RWPE1 (cell line): ENCODE measurements at places on chromosomes 7 and 10.

DNA sequence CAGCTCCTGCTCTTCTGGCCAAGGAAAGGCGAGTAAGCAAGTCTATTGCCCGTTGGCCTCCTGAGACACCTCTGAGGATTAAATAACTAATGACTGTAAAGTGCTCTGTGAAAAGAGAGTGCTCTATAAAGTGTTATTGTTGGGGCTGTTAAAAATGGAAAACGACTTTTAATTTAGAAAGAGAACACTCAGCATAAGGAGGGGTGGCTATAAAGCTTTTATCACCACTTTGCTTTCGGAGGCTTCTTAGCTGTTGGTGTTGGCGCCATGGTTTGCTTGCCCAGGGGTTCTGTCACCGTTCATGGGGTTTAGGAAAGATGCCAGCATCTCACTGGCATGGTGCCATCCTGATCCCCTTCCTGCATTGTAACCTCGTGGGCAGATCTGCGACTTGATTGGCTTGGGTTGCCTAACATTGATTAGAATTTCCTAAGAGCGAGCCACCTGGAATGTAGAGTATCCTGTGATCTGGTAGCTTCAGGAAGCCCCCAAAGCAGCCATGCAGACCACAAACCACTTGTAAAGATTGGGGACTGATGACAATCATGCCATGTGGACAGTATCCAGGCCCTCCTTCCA lies 509.9 kb downstream of the LRMDA start:
- DNase-seq = no peak

- DNase-seq = no peak
Measured at GRCh38 chr7:141486959-141487358, 64.3 kb upstream of the AGK start.

DNA sequence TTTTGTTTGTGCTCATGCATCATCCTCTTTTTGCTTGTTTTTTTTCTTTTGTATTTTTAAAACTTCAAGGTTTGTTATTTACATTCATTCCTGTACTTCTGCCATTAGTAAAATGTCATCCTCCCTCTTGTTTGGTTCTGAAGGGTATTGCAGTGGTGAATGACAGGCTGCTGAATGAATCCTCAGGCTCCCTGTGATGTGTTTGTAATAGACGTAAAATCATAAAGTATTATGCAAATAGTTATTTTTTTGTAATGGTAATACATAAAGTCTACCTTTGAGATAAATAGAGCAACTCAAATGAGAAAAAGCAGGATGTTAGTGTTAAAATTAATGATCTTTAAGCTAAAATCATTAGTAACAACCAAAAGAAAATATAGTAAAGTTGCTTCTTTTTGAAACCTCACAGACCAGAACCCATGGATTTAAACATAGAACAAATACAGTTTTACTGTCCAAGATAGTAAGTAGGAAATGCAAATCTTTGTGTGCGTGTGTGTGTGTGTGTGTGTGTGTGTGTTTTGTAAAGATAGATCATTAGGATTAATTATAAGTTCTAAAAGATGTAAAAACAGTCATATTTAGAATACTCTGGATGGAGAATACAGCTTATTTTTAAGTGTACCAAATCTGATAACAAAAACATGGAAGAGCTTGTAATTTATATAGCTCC lies 4.5 kb downstream of the GLCCI1 start:
- DNase-seq = no peak

DNA sequence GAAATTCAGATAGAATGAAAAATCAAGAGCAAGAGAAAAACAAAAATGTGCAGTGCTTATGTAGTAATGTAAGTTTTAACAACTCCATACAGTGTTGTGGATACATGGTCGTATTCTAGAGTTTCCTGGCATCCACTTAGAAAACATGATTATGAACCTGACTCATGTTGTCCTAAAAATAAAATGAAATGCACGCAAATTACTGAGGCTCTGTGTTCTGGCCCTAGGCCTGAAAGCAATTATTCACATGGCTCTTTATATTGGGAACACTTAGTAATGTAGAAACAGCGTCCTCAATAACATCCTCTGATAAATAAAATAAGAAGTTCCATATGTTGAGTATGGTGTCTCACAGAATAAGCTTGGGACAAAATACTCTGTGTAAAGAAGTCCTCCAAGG lies 200.2 kb upstream of the SEMA3E start:
- DNase-seq = no peak

DNA sequence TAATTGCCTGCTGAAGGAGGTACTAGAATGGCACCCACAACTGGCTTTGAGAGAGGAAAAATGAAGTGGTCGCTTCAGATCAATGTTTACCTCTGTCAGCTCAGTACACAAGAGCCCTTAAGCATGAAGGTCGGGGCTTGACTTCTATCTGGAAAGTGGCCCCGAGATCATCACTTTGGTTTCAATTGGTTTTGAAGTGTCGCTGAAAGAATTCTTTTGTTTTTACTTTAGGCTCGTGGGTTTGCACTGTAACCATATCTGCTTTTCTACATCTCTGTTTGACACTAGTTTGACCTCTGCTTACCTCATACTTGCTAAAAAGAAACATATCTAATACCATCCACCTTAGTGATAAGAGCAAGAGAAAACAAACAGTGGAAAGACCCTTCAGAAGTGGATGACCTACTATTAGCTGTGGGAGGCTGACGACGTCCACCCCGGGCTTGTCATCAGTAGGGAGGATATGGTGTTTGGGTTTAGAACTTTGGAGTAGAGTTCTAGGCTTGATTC lies 361.8 kb downstream of the GATA3 start:
- DNase-seq = no peak

DNA sequence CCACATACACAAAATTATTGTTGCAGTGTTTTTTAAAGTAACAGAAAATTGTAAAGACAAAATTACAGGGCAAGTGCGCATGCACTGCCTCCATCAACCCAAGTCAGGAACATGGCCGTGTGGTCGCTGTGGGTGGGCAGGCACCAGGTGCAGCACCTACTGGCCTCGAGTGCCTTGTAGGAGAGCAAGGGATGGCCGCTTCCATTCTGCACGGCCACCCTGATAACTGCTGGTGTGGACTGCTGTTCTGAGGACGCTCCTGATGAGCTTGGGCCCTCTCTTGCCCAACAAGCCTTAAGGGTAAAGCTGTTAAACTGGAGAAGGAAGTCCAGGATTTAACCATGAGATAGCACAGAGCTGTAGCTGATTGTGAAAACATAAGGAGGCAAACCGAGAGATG lies 124.6 kb upstream of the PPP1R9A start:
- no peak for DNase-seq

- DNase-seq = no peak
Measured at GRCh38 chr7:35755711-35756110, 45.1 kb upstream of the SEPTIN7 start.

- DNase-seq = no peak
Measured at GRCh38 chr7:55099066-55099820, 80.4 kb downstream of the EGFR start.

DNA sequence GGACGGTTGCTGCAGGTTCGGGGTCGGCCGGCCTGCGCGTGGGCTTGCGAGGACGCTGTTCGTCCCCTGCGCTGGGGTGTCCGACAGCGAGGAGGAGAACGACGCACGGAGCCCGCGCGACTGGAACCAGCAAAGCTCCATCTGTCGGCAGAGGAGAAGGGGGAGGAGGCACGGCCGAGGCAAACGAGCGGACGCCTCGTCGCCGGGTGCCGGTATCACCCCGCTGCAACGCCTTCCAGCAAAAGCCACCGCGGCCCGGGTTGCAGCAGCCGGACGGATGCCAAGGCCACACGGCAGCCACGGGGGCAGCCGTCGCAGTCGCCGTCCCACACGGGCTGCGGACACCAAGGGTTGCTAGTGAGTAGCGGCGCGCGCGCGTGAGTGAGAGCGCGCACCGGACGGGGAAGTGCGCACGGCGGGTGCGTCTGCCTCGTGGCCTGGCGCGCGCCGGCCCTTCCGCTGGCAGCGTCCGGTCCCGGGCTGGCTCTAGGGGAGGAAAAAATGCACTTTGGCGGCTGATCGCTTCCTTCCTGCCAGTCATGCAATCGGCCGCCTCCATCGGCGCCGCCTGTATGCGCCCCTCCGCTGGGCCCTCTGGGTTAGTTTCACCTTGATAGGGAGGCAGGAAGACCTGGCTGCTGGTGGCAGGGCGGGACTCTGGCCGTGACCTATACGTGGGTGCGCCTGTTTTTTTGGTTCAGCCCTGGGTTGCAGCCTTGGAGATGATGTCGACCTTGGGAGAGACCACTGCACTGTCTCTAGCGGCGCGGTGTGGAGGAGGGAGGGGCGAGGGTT lies 434 bp downstream of the STAMBPL1 start:
- DNase-seq = peak; percentile 84

DNA sequence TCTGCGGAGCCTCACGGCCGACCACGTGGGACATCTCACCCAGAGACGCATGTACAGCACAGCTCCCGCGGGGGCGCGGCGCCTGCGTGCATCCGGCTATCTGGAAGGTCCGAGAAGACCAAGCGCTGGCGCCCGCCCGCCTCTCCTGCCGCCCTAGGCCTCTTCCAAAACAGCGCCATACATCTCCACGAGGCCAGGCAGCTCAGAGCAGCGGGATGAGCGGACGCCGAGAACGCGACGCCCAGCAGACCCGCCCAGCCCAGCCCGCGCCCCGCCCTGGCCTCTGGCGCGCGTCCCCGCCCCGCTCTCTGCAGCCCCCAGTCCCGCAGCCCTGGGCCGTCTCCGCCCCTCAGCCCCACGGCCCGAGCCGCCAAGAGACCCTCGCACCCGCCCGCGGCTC lies 20.3 kb upstream of the LANCL2 start:
- no peak for DNase-seq

DNA sequence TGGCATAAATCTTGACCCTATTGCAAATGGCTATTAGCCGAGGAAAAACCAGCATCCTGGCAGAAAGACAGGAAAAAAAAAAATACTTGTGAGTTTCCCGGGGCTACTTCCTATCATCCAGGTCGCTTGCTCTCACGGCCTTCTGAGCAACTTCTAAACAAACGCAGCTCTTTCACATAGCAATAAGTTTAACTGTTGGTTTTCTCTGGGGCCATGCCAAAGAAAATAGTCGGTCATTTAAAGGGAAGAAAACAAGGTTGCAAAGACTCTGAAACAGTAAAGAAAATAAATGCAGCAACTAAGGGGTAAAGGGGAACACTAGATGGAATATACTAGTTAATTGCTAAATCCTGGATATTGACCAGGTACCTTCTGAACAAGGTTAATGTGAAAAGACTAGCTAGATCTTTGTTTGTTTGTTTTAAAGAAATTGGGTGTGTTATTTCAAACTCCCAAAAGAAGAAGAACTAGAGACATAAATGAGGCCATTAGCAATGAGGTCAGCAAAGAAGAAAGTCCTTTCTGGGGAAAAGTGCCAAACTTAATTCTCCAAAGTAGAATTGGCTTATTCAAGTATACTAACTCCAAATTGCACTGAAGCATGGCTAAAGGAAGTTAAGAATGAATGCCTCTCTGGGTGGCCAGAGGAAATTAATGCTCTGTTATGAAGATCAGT lies 54.2 kb downstream of the SLC39A12 start:
- DNase-seq = no peak

- DNase-seq = no peak
Measured at GRCh38 chr7:139990142-139990535, 72.6 kb downstream of the PARP12 start.

GRCh38 chr10:81909453-81909852 lies 34.5 kb downstream of the NRG3 start:
- DNase-seq = no peak

GRCh38 chr7:102432442-102433218 lies 745 bp upstream of the ORAI2 start:
- no peak for DNase-seq

- DNase-seq = no peak
Measured at GRCh38 chr7:133108023-133108422, 26.1 kb upstream of the CHCHD3 start.

DNA sequence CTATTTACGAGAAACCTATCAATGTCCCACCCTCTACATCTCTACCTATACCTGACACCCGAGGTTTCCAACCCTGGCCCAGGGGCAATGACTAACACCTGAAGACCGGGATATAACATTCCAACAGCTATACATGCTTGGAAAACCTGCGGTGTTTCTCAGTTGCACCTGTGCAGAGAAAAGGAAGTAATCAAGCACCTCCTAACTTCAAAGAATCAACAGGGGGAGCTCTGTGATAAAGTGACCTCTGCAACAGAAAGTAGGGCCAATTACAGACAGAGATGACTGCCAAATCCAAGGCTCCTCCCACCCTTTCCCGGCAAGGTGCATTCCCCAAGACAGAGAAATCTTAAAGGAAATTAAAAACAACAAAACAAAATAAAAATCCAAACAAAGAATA lies 41.3 kb downstream of the CCDC6 start:
- DNase-seq = peak; percentile 85

DNA sequence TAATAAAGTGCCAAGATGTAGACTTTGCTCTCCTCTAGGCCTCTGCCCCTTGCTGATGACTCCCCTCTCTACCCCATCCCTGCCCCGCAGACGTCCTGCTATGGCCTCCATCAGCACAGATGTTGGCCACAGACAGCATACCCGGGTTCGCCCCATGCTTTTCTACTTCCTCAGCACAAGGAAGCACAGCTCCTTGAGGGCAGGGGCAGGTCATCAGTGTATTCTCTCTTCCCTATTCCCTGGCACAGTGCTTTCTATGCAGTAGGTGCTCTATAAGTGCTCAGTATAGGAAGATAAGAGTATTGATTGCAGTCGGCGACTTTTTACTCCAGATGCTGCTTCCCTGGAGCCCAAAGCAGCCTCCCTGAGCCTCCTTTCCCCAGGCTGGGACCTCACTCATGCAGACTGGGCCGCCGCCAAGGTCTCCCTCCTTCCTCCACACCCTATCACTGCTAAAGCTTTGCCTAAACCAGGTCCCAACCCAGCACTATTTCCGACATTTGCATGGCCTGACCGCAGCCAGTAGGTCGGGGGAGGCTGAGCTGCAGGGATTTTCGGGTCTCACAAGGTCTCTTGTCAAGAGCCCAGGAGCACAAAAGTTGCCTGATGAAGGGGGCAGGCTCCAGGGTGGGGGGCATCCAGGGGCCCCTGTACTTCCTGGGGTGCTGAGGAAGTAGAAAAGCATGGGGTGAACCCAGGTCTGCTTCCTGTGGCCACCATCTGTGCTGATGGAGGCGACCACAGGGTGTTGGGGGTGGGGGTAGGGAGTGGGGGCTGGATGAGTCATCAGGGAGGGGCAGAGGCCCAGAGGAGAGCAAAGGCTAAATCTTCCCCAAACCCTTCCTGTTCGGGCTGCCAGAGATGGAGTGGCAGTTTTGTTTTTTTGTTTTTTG lies 8.0 kb downstream of the CALHM3 start:
- no peak for DNase-seq

GRCh38 chr7:111517549-111517951 lies 44.7 kb downstream of the IMMP2L start:
- DNase-seq = peak; percentile 29

- DNase-seq = no peak
Measured at GRCh38 chr7:128059143-128059988, 28.1 kb upstream of the LRRC4 start.

GRCh38 chr7:115933471-115933870 lies 97.1 kb downstream of the TFEC start:
- no peak for DNase-seq

DNA sequence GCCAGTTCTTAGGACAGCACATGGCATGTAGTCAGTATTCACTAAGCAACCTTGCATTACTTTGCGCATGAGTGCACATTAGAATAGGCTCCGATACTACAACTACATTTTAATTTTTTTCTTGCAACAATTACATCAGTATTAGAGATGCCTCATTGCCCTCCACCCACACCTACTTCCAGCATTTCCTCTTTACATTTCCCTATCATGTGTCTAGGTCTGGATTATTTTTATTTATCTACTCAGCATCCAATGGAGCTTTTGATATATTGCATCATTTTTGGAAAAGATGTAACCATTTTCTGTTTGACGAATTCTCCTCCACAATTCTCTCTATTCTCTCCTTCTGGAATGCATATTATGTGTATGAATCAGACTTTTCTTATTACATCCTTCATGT lies 258.2 kb upstream of the GLI3 start:
- no peak for DNase-seq

- no peak for DNase-seq
Measured at GRCh38 chr7:155449869-155450557, 7.9 kb upstream of the EN2 start.
